ENCODE measurements at places on chromosomes 11 and 22.

GRCh38 chr11:119724956-119725355 is 4.0 kb downstream of the NECTIN1 start:
- no peak for DNase-seq

DNA sequence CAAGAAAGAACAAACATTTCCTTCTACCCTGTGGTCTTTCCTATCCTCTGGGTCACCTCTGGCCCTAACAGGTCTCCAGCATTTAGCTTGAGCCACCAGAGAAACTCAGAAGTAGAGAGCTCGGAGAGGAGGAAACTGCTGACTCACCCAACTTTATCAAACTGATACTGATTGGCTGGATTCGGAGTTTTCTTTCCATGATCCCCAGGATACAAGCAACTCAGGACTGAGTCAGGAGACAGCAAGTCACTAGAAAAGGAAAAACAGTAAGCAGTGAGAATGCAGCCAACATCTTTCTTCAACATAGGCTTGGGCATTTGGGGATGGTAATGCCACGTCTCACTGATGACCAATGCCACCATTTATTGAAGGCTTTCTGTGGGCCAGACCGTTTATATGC is 32.7 kb downstream of the THOC5 start:
- peak; percentile 43 for DNase-seq

DNA sequence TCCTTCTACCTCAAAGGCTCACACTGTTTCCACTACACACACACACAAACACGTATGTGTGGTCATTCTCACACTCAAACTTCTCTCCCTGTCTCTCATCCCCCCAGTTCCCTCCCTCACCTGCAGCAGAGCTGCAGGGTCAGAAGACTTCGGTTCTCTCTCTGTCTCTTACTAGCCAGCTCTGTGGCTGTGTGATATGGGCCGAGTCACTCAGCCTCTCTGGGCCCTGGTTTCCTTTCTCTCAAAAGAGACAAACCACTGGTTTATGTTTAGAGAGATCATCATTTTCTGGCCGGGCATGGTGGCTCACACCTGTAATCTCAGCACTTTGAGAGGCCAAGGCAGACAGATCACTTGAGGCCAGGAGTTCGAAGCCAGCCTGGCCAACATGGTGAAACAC is 21.1 kb downstream of the TSPAN18 start:
- DNase-seq: no peak

DNA sequence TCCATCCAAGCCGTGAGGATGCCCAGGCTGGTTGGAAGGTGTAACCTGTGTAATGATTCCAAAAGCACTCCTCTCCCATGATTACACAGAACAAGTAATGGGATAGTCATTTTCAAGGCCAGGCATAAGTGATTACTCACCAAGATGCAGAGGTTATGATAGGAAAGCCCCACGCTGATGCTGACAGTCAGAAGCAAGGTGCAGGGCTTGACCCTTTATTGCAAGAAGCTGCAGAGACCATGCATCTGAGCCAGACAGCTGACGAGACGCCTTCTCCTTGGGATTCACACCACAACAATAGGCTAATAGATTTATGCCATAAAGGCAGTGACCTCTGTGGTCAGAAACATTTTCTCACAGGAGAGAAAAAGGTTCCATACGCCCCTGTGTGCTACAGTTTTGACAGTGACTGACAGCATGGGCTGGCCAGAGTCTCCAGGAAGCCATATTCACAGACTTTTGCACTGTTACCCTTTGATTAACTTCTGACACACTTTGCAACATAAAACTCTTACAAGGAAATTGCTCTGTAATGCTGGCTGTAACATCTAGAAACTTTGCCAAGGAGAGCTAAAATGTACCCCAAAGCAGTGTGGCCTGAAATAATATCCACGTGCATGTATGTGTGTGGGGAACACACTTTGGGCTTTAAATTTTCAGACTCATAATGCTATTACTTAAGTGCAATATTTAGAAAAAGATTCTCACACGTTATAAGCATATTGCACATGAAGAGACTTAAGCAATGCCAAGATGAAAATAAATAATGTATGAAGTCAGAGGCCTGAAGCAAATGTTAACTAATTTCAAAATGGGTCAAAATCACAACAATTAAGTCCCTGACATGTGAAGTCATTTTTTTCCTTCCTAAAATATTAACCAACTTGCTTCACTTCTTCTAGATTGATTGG is 1079.0 kb upstream of the TENM4 start:
- DNase-seq: no peak

- DNase-seq: no peak
These were observed 280.4 kb upstream of the CNTN5 start for GRCh38 chr11:98740321-98740720.

- no peak for DNase-seq
These were observed 101.1 kb upstream of the APOA1 start for GRCh38 chr11:116938471-116939070.

DNA sequence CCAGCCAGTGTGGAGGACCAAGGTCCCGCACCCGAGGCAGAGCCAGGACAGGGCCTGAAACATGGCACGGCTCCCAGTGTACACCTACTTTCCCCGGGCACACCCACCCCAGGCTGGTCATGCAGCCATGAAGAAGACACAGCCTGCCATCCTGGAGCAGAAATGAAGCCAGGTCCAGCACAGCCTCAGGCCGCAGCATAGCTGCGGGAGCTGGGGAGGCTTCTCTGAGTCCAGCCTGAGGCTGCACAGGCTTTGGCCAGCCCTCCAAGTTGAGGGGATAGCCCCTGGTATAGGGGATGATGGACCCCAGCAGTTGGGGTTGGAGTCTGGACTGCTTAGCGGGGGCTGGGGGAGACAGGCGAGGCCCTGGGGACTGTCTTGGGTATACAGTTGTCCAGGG is 2.9 kb upstream of the HDAC10 start:
- DNase-seq: no peak

GRCh38 chr11:66277471-66278362 is at the start of gene CNIH2:
Gene CNIH2 (plus strand): TSS chr11:66278175. CDS start chr11:66278457, 282 bp downstream.
- peak; percentile 69 for DNase-seq

GRCh38 chr22:22817468-22818201 is 70.0 kb upstream of the IGLL5 start:
- DNase-seq: no peak

DNA sequence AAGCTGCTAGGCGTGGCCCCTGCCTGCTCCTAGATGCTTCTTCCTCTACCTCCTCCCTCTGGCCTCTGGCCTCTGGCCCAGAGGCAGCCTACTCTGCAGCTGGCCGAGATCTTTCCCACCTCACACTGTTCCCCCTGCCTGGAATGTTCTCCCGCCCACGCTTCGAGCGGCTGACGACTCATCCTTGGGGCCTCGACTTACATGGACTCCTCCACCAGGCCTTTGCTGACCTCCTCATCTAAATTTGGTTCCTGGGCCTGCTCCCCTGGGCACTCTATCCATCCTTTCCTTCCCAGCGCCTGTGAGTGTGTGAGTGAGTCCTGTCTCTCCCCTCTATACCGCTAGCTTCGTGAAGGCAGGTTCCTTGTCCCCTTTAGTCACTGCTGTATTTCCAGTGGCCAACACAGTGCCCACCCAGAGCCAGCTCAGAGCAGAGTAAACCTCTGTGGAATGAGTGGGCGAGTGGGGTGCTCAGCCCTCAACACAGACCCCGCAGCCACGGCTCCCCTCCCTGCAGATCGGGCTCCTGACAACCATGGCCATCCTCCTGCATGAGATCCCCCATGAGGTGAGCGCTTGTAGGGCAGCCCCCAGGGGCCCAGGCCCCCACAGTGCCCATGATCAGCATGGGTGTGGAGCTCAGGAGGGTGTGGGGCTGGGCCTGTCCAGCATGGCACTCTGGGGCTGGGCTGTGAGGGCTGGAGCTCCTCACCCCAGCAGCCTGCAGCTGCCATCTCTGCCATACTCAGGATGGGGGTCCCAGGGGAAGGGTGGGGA is 5.7 kb downstream of the SLC39A13 start:
- DNase-seq: peak; percentile 77

- peak; percentile 95 for DNase-seq
These were observed 36.5 kb downstream of the GRIK4 start for GRCh38 chr11:120547811-120548681.

DNA sequence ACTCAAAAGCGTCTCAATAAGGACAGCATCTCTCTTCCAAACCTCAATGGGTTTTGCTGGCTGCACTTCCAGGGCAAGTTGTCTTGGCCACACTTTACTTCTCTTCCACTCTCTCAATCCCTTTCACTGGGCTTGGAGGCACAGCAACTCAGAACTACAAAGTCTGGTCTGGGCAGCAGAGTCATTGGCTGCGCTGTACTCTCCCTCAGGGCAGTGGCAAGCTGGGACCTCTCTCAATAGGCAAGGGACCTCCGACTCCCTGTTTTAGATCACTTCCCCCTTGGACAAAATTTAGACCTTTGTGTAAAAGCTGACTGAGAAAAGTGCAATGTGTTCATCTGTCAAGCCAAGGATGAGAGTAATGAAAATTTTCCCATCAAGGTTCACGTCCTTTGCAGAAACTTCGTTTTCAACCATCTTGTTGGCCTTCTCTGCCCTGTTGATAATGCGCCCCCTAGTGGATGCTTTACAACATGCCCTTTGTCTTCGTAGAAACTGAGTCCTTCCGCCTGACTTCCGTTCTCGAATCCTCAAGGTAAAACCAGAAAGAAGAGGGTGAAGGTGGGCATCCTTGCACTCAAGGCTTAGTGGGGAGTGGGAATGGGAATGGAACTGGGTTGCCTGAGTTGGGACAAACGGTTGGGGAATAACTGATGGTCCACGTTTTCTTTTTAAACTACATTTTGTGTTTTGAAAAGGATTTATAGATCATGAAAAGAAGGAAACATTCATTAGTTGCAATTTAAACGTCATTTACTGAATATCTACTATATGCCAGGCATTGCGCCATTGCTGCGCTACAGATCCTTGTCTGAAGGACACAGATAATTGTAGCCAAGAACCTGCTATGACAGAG is 99.1 kb downstream of the CD44 start:
- DNase-seq: no peak

DNA sequence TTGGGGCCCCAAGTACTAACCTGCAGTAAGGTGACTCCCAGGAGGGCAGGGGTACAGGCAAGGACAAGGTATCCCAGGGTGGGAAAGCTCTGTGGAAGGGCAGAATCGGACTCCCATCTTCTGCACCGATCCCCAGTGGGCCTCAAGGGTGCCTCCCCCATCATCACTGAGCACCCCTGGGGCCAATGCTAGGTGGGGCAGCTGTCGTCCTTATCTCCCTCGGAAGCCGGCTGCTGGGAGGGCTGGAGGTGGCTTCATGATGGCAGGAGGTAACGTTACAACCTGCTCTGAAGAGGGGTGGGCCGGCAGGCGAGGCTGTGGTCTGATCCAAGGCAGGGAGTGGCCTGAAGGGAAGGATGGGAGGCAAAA is 87.6 kb upstream of the LINC01488 start:
- no peak for DNase-seq

GRCh38 chr11:117410861-117411710 is 83.4 kb downstream of the CEP164 start:
- DNase-seq: no peak

- DNase-seq: no peak
These were observed 361.5 kb downstream of the CTTN start for GRCh38 chr11:70759846-70760245.

- peak; percentile 90 for DNase-seq
These were observed 7.2 kb downstream of the AHNAK start for GRCh38 chr11:62539238-62539925.

DNA sequence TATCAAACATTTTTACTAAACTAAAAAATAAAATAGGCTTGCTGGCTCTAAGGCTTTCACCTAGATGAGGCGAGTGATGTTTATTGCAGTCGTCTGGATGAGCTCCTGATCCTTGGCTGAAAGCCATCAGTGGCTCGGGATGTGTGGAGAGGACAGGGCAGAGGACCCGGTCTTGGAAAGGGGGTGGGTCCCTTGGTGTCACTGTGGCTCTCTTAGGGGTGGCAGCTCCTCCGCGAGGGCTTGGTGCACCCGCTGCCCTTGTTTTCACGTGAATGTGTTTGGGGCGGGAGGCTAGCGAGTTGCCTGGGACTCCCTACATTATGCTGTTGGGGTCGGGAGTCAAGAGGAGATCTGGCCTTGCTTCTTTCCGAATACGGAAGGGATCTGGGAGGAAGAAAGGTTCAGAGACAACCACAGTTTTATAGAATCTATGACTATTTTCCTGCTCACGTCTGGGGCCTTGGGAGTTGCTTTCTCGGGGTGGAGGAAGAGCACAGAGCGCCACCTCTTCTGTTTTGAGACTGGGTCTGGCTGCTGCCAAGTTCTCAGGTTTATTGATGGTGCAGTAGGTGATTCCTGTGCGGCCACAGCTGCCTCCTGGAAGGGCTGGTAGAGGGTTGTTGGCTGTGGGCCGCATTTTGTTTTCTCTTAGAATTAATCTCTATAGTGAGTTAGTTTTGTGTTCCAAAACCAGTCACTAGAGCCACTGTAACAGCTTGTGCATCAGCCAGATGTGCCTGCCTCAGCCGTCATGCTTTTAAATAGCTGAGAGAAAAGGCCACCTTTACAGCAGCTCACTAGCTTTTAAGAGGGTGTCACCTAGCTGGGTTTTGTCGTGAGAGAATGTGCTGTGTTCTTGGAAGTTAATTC is 12.8 kb downstream of the TBC1D22A start:
- DNase-seq: no peak

- no peak for DNase-seq
These were observed 129.4 kb downstream of the ARHGAP20 start for GRCh38 chr11:110582728-110583432.

GRCh38 chr11:74538680-74539079 is 45.2 kb upstream of the LIPT2 start:
- no peak for DNase-seq

Data from hepatic stellate cell (primary cell).